ENCODE measurements at places on chromosomes 5 and 9.
A peak's percentile ranks its signal among the peaks of the same experiment; 100 is the strongest.

DNA sequence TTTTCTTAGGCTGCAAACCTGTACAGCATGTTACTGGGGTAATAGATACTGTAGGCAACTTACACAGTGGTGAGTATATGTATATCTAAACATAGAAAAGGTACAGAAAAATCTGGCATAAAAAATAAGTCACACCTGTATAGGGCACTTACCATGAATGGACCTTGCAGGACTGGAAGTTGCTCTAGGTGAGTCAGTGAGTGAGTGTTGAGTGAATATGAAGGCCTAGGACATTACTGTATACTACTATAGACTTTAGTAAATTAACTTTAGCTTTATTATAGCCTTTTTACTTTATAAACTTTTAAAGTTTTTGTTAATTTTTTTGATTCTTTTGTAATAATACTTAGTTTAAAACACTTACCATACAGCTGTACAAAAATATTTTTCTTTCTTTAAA, 51.3 kb downstream of the DENND4C start:
- no peak for DNase-seq

DNA sequence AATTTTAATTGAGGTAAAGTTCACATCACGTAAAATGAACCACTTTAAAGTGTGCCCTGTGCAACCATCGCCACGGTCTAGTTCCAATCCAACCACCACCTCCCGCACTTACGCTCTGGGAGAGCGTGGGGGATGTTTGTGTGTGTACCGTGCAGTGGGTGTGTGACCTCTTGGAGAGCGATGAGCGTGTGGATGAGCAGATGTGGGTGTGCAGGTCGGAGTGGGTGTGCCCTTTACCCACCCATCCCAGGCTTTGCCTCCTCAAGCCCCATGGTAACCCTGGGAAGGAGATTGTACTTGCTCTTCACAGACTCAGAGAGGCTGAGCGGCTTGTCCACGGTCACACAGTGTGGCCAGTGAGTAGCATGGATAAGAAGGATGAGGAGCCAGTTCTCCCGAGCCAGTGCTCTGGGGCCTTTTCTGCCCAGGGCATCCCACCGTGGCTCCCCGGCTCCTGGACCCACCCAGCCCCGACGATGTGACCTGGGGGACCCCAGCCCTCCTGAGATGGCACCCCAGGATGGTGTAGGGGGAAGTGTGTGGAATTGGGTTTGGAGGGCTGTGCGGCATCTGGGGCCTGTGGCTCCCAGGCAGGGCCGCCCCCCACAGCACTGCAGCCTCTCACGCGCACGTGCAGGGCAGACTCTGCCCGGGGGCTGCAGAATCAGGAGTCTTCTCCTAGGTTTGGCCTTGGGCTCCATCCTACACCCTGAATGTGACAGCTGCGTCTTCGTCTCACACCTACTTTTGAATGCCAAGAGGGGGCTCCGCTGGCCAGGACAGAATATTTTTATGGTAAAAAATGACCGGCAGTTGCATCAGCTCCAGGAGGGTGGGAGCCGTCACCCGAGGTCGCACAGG, 13.6 kb downstream of the LHX3 start:
- DNase-seq = no peak

DNA sequence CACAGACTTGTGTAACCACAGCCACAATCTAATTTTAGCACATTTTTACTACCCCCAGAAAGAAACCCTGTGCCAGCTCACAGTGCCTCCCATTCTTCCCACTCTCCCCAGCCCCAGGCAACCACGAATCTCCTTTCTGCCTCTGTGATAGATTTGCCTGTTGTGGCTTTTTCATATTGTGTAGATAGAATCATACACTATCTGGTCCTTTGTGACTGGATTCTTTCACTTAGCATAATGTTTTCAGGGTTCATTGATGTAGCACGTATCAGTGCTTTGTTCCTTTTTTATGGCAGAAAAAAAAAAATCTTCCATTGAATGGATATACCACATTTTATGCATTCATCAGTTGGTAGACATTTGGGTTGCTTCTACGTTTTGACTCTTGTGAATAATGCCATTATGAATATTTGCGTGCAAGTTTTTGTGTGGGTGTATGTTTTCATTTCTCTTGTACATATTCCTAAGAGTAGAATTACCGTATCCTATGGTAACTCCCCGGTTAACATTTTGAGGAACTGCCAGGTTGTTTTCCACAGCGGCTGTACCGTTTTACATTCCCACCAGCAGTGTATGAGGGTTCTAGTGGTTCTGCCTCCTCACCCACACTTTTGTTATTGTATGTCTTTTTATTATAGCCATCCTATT, 64.5 kb downstream of the RCL1 start:
- no peak for DNase-seq

DNA sequence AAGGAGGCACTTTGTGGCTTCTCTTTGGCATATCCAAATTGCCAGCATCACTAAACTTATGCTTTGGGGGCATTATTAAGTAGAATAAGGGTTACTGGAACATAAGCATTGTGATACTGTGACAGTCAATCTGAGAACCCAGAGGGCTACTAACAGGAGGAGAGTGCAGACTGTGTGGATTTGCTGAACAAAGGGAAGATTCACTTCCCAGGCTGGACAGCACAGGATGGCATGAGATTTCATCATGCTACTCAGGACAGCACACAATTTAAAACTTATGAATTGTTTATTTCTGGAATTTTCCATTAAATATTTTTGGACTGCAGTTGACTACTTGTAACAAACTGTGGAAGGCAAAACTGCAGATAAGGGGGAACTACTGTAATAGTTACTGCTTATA, 212.5 kb downstream of the TMC1 start:
- no peak for DNase-seq

GRCh38 chr5:53032188-53032587, 43.0 kb downstream of the ITGA2 start:
- DNase-seq = no peak

GRCh38 chr9:22147813-22148527, 138.9 kb upstream of the CDKN2B start:
- DNase-seq = no peak

DNA sequence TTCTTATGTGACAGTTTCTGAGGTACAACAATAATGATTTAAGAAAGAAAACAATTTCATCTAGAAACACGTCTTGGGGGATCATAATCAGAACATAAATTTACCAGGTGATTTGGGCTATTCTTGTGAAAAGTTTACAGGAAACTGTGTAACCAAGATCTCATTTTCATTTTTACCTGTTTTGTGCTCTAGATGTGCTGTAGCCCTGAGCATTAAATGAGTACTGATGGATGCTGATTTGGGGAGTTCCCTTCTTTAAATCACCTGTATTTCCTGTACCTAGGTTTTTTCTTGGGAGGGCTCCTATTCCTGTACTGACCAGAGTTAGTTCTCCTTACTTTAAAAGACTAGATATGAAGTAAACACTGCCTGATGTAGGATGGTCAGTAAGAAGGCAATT, 12.7 kb downstream of the MATR3 start:
- no peak for DNase-seq

- DNase-seq = no peak
These were observed 3.4 kb downstream of the FREM1 start for GRCh38 chr9:14906644-14907359.

- DNase-seq = no peak
These were observed 13.5 kb downstream of the ADAMTS2 start for GRCh38 chr5:179331591-179332375.

DNA sequence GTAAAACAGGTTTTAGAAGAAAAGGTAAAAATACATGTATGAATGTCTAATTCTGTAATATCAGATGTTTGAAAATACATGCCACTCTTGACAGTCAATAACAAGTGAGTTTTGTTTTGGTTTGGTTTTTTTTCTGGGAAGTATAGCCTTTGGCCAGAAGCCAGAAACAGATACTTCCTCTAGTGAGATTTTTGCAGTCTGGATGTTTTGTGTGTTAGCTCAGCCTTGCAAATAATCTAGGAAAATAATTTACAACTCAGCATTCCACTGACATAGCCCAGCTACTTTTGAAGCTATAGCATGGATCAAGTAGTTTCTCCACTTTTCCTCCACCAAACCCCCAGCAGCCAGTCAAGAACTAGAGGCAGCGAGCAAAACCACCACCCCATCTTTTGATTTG, 56.7 kb downstream of the SLC1A1 start:
- DNase-seq = no peak

GRCh38 chr9:14652729-14653377, 40.4 kb downstream of the ZDHHC21 start:
- no peak for DNase-seq

DNA sequence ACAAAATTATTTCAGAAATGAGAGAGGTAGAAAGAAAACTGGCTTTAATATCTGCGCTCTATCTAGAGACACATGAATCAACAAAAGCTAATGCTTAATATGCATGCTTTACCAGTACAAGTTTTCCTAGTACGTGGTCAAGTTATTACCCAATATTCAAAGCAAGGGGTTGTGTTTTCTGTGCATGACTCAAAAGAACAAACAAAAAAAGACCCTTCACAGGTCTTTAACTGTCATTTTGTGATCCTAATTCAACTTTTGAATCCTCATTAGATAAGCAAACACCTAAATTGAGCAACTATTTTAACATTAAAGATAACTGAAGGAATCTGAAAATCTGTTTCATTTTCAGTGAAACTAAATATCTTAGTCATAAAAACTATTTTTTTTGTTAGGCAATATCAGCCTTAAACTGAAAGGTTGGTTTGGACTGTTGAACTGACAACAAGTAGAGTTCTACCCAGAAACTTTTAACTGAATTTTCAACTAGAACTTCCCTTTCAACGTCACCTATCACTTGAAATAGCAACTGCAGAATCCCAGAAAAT, 12.5 kb downstream of the ST8SIA4 start:
- no peak for DNase-seq

GRCh38 chr5:137715456-137715855, 20.4 kb downstream of the KLHL3 start:
- DNase-seq = no peak

- no peak for DNase-seq
These were observed 325.8 kb downstream of the TENT4A start for GRCh38 chr5:7039074-7039473.

GRCh38 chr9:120774719-120775118, 18.5 kb downstream of the FBXW2 start:
- DNase-seq = no peak

DNA sequence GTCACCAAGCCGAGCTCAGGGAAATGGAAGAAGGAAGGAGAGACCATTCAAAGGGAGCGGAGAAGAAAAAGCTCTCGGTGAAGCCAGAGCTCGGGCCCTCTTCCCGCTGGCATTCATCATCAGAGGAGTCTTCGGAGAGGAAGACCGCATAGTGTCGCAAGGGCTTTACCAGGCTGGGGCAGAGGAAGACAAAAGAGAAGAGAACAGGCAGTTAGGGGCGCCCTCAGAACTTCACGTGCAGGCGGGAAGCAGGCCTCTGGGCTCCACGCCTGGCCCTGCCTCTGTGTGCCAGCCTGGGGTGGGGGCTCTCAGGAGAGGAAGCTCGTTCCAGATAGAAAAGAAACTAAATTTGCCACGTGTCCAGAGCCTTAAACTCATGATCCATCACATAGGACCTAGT, 31.7 kb downstream of the CRB2 start:
- DNase-seq = no peak

DNA sequence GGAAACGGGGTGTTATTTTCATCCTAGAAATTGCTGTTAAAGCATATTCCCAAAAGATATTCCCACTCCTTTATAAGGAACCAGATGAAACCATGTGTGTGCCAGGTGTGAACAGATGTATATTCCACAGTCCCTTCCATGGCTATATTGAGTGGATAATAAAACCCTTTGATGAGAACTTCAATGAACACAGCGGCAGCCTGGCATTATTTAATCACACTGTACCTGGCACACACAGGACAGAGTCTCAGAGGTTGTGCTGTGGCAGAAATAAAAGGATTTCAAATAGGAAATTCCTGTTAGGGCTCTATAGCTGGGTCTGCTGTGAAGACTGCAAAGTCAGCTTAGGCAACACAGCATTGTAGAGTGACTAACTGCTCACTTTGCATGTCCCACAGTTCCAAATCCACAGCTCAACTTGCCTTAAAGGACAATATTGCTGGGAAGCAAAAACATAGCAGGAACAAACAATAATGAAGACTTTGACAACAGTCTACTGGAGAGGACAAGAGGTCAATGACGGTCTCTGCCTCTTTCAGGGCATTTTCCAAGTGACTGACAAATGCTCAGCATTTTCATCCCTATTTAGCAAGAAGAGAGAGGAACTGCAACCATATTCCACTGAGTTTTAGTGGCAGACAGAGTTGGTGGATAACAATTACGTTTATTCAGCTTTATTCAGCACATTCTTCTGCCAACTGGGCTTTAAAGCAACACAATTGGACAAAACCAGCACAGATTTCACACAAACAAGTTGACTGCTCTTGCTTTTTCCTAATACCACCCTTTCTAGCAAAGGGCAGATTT, 255.7 kb upstream of the RGMB start:
- no peak for DNase-seq

- no peak for DNase-seq
These were observed 2.8 kb downstream of the HSDL2 start for GRCh38 chr9:112382501-112383364.

DNA sequence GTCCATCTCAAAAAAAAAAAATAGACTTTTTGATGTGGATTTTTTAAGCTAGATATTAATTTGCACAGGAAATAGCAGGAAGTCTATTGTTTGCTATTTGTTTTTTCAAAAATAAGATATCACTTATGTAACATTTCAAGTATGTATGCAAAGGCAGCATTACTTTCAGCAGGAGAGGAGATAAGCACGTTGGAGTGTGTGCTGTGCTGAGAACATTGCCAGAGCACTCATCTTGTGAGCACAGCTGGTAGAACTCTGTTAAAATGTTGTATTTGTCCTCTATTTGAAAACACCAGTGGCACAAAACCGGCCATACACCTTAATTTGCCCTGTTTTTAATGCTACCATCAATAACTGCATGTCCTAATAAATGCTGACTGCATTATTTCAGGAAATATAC, 1061.9 kb upstream of the CDH18 start:
- DNase-seq = no peak

GRCh38 chr5:112419164-112419985, at the start of gene EPB41L4A:
Gene EPB41L4A, minus strand, starts transcription at chr5:112419277. Its CDS starts 238 bp downstream, at chr5:112419039.
- DNase-seq = peak; percentile 96

DNA sequence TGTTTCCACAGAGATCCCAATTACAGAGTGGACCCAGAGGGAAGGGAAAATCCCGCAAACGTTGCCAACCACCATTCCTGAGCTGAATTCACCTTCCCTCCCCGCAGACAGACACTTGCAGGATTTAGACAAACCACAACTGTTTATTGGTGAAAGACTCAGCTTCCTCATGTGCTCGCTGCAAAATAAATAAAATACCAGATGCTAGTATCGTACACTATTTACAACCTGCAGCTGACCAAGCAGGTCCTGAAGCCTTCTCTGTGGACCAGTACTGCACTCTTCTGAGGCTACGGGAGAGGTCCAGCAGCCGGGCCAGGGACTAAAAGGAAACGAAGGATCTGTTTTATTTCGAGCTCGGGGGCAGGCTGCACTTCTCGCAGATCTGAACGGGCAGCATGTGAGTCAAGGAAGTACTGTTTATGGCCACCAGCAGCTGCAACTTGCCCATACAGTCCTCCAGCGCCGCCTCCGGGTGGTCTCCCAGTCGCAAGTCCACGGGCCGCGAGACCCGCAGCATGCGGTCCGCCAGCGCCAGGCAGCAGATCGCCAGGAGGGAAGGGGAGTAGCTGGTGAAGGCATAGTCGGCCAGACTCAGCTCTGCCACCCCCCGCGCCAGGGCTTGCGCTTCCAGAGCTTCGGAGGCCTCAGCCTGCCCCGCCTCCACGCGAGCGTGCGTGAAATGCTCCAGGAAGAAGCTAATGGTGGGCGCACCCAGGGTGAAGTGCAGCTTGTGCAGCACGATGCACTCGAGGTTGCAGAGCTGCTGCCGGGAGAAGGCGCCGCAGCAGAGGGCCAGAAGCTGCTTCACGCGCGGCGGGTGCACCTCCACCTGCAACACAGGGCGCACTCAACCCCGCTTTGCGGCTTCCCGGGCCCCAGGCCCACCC, 2.1 kb downstream of the CCNO start:
- DNase-seq = peak; percentile 80
